Neural progenitor cell (in vitro differentiated cells): ENCODE measurements at places on chromosomes 1 and 21. TPM values are rescaled to one million over a fixed set of nuclear protein-coding genes. Genes with fewer than 3 reads are reported as not detected.

DNA sequence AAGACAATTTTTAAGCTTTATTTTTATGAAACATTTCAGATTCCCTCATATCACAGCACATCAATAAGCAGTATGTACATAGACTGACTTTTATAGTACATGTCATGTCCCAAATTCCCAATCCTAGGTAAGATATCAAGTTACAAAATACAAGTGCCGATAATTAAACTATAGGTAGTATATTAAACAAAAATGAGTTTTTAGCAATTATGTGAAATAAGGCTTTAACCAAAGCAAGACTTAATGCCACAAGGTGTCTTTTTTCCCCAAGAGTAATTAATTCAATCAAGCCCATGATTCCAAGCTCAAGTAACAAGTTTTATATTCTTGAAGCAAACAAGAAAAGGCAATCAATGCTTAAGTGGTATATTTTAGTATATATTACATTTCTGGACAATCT, 4.9 kb downstream of the EXOC8 start:
- no peak for DNase-seq

DNA sequence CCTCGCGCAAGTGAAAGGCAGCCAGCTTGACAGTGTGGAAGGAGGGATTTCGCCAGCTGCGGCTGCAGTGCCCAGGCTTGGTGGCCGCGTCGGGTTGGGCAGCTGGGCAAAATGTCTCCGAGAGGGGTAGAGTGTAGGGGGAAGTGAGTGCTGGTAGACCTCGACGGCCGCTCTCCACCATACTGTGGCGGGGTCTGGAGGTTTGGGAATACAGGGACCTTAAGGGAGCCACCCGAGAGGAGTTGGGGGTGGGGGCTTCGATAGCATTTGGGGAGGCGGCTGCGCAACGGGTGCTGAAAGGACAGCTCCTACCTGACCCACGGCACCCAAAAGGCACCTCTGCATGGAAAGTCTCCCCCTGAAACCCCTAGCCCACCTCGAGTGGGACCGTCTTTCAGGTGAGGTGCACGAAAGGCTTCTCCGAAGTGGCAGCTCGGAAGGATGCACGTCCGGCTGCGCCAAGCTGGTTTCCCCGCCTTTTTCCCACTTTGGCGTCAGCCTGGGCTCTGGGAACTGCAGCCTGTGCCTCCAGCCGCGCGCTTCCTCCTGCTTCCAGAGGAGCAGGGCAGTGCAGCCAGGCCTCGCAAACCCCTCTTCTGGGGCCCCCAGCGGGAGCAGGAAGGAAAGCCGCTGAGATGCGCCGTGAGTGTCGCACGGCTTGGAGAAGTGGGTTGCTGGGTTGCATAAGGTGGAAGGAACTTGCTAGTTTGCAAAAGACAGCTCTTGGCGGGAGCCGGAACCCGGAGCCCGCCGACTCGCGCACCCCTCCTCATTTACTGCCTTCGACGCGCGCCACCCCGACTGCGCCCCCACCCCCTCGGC, 531 bp upstream of the HMGN2 start:
- peak; percentile 90 for DNase-seq

DNA sequence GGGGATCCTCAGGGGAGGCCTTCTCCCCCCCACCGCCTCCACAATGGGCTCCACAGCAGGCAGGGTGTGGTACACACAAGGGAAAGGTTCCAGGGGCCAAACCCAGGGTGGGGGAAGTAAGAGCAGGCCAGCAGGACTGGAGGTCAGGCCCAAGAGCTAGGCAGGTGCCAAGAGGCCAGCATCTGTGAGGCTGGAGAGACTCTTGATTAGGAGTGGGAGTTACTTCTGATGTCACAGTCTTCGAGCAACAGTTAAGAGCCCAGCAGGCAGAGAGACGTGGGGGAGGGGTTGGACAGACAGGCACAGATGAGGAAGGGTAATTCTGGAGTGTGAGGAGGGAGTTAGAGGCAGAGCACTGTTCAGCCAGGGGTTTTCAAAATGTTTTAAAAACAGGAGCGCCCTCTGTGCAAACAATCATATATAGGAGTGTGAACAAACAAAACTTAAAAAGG, 55.8 kb downstream of the SLC9A1 start:
- DNase-seq = peak; percentile 48

DNA sequence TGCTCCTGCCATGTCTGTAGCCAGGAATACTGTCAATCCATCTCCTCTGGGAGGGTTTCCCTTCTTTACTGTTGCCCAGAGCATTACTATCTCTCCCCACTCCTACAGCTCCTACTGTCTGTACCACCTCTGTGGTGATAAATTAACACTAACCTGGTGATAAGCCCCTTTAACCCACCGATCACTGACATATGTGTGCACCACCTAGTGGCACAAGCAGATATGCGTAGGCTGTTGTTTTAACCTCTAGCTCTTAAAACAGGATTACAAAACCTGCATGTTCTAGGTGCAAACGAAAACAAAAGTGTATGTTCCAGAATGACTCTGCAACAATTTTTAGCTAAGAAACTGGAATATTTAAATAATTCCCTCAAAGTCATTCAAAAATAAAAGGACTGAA, 93.9 kb upstream of the BEND5 start:
- DNase-seq = peak; percentile 51

Gene FMOD
- total RNA-seq = 0.19 TPM in 1 of 2 replicates, not detected in the other
